NB4 (cell line): ENCODE measurements at places on chromosomes 2 and 18.

GRCh38 chr2:72261076-72261475, 113.4 kb upstream of the CYP26B1 start:
- DNase-seq = peak; percentile 4

- no peak for DNase-seq
Measured at GRCh38 chr2:200308546-200309295, 2.2 kb downstream of the SPATS2L start.

DNA sequence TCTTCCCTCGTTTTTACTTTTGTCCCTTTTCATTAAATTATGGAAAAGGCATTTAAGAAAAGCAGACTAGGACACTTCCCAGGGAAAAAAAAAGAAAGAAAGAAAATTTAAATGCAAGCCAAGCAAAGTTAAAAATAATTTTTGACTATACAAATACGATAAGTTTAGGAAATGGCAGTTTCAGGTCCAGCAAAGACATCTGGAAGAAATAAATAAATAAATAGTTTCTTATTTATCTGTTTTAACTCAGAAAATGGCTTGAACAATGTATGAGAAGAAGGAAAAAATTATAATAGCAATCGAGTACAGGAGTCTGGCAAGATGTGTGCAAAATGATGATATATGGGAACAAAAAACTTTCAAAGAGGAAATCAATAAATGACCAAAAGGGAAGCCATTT, 114.6 kb upstream of the NCKAP5 start:
- no peak for DNase-seq

DNA sequence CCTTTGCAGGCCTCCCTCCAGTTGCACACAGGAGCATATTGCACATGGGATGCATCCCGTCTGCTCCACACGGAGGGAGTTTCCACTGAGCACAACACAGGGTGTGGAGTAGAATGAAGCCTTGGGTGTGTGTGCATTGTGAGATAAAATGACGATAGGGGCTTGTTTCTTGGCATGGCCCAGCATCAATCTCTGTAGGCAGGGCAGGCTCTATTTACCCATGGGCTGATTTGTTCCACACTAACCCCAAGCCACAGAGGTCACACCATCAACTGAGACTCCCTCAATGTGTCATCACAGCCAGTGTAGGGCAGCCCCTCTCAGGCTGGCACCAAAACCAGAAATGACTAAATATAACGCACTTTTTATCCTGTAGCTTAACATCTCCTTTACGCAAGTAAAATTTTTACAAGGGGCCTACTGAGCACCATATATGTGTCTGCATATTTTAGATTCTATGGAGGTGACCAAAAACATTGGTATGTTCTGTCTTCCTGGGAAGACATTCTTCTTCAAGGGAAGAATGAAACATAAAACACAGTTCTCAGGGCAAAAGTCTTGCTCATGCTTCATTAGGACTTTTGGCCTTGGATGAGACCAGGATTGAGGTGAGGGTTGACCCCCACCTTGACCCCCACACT, 2.7 kb upstream of the GKN1 start:
- peak; percentile 28 for DNase-seq

DNA sequence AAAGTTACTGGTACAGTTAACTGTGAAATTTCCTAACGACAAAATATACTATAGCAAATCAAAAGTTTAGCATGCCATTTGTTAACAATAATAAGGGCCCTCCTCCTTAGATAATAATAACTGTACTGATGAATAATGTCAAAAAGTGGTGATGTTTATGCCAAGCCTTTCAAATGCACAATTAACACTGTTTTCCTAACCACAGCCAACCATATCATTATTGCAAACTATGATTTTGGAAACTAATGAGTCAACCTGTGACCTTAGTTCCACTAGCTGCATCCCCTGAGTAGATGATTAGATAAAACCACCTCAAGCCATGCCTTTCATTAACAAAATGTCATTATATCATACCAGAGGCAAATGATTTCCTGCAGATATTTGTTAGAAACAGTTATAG, 25.1 kb upstream of the GPR75 start:
- no peak for DNase-seq

DNA sequence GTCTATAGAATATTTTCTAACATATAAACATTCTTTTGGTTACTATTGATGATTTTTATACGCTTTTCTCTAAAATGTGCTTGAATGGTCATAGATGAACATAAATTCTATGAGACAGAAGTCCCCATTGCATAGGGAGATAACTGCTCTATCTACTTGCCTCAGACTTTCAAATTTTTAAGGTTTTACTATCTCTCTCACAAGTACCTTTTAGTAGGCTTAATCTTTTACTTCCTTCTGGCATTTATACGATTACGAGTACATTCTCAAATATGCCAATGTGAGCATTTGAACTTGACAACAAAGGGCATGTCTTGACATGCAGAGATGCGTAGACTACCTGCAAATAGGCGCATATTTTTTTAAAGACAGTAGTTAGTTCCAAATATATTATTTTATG, 935.9 kb upstream of the LRATD1 start:
- no peak for DNase-seq

- DNase-seq = no peak
Measured at GRCh38 chr2:23904692-23905091, 22.2 kb downstream of the ATAD2B start.

DNA sequence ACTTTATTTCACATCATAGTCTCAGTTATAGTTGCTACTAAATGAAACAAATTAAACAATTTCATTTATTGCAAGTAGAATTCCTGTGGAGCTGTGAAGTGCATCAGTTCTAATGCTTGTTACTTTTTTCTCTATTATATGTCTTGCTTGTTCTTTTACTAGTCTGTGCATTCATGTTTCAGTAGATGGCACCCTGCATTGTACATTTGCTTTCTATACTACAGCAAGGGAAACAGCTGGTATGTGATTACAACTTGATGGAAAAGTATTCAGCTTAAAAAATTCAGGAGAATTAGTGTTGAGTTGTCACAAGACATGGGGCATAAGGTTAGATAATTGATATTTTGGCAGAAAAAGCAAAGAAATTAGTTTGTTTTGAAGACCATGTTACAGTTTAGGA, 72.3 kb downstream of the TANK start:
- DNase-seq = no peak

GRCh38 chr2:229429589-229429988, 158.5 kb upstream of the PID1 start:
- DNase-seq = no peak

- peak; percentile 9 for DNase-seq
Measured at GRCh38 chr2:233656443-233656842, 15.3 kb upstream of the UGT1A9 start.

DNA sequence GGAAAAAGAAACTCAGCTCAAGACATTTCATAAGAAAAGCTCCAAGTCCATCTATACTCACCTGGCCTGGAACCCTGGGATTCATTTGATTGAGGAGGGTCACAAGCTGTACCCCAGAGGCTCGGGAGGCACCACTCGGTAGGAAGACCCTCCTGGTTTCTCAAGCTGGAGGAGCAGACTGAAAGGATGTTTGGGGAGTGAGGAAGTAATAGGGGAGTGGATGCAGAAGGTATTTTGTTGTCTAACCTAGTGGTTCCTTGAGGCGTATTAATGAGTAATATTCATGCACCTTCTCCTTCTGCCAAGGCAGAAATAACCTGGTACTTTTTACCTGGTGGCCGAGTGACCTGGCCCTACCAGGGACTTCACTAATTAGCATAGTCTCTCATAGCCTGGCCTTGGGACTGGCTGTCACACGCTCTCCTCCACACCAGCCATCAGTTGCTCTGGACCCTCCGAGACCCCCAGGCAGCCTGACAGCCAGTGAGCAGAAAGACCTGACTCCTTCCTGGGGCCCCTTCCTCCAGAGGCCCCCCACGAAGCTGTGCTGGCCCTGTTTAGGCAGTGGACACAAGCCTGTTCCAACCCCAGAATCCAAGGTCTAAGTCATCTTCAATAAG, 161.4 kb downstream of the BCL2 start:
- DNase-seq = no peak

DNA sequence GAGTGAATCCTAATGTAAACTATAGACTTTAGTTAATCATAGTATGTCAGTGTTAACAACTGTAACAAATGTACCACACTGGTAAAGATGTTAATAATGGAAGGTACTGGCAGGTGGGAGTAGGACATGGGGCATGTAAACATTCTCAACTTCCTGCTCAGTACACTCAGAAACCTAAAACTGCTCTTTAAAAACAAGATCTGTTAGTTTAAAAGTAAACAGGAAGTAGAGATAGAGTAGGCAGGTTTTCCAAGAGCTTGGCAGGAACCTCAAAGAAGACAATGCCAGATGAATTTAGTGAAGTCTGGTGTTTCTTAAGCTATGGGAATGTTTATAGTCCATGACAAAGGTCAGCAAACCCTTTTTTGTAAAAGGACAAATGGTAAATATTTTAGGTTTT, 46.6 kb downstream of the CCDC138 start:
- peak; percentile 9 for DNase-seq

- DNase-seq = no peak
Measured at GRCh38 chr2:189305291-189305943, 125.9 kb upstream of the COL5A2 start.

GRCh38 chr2:157557770-157558169, 70.9 kb downstream of the ACVR1C start:
- DNase-seq = no peak

DNA sequence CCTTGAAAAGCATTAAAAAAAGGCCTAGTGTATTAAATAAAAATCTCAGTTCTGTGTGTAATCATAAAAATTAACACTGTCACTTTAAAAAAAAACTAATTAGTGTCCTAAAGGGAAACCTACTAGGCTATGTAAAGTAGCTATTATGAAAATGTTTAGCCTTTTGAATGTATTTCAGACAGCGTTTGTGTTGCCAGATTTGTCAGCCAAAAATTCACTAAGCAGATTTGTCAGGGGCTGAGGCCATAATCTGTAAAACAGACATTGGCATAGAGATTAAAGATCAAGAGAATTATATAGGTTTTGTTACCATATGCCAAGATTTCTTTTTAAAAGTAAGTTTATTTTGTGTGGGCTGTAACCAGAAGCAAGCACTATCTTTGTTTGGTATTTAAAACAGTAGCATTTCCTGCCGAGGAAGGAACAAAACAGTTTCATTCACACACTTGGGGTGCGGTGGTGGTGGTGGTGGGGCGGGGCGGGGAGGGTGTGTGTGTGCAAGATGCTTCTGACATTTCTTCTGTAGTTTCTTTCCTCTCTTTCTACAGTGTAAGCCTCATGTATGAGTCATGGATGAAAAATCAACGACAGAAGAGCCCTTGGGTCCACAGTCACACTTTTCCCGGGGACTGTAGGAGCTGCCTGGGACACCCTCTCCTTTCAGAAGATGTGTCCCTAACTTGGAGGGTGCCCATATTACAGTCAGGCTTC, 328.5 kb upstream of the FANCL start:
- no peak for DNase-seq

- no peak for DNase-seq
Measured at GRCh38 chr2:220043155-220043989, 415.9 kb downstream of the SLC4A3 start.

- DNase-seq = no peak
Measured at GRCh38 chr2:156473445-156473844, 37.3 kb downstream of the GPD2 start.

GRCh38 chr2:17545680-17546613, 5.5 kb downstream of the VSNL1 start:
- no peak for DNase-seq

DNA sequence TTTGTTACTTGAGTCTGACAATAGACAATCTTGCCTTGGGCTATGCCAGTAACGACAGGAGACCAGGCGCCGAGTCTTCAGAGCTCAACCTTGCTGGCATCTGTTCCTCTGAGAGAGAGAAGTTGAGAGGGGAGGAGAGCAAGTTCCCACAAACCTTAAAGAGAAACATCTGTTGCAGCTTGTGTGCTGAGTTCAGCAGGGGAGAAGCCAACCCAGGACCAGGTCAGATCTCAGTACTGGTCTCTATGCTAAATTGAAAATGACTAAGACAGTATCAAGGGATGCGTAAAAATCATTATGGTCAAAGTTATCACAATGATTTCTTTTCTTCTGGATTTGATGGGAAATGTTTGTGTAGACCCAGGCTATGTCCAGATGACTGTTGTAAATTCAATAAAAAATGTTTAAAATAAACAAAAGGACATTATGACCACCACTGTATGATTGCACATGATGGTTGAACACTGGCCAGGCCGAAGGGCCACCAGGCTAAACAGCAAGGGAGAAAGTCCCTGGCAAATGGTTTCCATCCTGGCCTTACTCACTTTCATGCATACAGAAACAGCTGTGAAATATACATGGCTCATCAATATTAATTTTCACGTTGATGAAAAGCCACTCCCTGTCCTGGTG, 100.3 kb upstream of the PMAIP1 start:
- no peak for DNase-seq

DNA sequence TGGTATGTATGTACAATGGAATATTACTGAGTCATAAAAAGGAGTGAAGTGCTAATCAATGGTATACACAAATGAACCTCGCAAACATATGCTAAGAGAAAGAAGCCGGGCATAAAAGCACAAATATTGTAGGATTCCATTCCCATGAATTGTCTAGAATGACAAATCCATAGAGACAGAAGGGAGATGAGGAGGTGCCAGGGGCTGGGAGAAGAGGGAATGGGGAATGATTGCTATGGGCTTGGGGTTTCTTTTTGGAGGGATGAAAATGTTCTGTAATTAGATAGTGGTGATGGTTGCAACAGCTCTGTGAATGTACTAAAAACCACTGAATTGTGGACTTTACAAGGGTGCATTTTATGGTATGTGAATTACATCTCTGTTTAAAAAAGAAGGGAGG, 73.5 kb downstream of the GLI2 start:
- no peak for DNase-seq

DNA sequence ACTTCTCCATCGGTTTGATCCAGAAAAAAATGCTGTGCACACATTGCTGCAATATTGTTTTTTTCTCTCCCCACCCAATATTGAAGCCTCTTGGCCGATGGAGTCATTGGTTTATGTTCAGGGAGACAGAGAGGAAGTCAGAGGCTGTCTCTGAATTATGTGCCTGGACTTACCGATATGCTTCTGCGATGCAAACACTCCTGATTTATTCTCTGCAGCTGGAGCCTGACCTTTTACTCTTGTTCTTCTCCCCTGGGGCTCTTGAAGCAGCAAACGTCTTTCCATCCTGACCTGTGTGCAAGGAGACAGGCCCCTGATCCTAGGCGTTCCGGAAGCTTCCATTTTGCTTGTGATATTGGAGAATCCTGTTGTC, 99.6 kb downstream of the PTGR3 start:
- no peak for DNase-seq

GRCh38 chr2:58604096-58604495, 363.0 kb upstream of the FANCL start:
- no peak for DNase-seq
